ENCODE measurements at places on chromosomes 5 and 9. TPM values are rescaled to one million over a fixed set of nuclear protein-coding genes. Genes with fewer than 3 reads are reported as not detected.

The PCDHGA11 gene
- 3.7 TPM for total RNA-seq

The FSTL4 gene
- total RNA-seq = 0.24 TPM

The ITGA2 gene
- total RNA-seq = 0.71 TPM

The MAN1B1 gene
- total RNA-seq = 13.5 TPM

The SERF1B gene
- total RNA-seq = 28.2 TPM

The PRR7 gene
- 0.88 TPM for total RNA-seq

The CER1 gene
- total RNA-seq = not detected

The AGXT2 gene
- total RNA-seq = not detected

The REEP2 gene
- total RNA-seq = 1.3 TPM

The EDIL3 gene
- 0.34 TPM for total RNA-seq

The NEURL1B gene
- 20.4 TPM for total RNA-seq

DNA sequence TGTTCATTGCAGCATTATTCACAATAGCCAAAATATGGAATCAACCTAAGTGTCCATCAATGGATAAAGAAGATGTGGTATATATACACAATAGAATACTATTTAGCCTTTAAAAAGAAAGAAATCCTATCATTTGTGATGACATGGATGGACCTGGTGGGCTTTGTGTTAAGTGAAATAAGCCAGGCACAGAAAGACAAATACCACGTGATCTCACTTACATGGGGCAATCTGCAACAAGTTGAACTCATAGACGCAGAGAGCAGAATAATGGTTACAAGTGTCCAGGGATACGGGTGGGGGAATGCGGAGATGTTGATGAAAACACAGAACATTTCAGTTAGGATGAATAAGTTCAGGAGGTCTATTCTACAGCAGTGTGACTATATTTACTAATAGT, 66.4 kb upstream of the ALDH1B1 start:
- DNase-seq = no peak

DNA sequence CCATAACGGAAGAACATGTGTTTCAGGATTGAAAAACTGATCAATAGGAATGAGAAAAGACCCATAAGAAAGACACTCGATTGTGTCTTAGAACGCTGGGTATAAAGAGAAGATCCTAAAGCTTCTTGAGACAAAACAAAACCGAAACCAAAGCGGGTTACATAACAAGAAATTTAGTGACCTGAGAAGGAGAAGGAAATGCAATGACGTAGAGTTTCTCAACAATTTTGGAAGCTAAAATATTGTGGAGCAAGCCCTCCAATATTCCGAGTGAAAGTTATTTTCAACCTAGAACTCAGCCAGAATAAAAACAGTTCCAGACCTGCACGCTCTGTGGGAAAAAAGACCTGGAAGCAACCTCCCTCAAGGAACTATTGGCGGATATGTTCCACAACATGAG, 81.9 kb upstream of the FREM1 start:
- DNase-seq = no peak

- peak; percentile 50 for DNase-seq
Measured at GRCh38 chr9:77433675-77434445, 214.3 kb downstream of the GNA14 start.

DNA sequence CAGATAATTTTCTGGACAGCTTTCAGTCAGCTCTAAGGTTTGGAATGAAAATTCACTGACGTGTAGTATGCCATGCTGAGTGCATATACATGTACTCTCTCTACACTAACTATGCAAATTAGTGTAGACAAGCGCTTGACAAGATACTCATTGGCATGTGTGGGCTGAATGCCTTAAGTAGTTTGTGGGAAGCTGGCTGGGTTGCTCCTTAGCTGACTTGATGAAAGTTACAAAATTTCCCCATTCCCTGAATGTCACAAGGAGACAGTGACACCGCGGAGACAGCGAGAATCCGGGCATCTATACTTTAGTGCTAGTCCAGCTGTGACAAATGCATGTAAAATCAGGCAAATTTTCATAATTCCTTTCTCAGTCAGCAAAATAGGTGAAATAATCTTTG, 51.6 kb upstream of the C5orf46 start:
- no peak for DNase-seq

DNA sequence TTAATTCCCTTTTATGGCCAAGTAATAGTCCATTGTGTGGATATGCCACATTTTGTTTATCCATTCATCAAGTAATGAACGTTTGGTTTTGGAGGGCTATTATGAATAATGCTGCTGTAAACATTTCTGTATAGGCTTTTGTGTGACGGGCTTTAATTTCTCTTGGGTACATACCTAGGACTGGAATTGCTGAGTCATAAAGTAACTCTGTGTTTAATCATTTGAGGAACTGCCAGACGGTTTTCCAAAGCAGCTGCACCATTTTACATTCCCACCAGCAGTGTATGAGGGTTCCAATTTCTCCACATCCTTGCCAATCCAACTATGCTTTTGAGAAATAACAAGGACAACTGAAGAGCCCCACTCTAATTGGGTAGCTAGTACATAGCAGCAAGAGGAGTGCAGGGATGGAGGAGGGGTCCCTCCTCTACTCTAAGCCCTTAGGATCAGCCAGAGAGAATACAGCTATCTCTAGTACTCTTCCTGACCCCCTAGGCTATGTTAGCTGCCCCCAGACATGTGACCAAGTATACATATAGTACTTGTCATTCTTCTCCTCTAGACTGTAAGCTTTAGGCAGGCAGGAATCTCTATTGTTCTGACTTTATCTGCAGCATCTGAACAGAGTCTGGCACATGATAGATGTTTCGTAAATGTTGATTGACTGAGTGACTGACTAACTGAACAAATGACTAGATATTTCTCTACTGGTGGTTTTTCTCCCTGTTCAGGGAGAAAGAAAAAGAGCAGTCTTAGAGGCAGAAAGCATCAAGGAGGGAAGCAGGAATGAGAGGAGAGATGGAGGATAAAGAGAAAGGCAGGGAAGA, 22.1 kb upstream of the MATR3 start:
- no peak for DNase-seq

DNA sequence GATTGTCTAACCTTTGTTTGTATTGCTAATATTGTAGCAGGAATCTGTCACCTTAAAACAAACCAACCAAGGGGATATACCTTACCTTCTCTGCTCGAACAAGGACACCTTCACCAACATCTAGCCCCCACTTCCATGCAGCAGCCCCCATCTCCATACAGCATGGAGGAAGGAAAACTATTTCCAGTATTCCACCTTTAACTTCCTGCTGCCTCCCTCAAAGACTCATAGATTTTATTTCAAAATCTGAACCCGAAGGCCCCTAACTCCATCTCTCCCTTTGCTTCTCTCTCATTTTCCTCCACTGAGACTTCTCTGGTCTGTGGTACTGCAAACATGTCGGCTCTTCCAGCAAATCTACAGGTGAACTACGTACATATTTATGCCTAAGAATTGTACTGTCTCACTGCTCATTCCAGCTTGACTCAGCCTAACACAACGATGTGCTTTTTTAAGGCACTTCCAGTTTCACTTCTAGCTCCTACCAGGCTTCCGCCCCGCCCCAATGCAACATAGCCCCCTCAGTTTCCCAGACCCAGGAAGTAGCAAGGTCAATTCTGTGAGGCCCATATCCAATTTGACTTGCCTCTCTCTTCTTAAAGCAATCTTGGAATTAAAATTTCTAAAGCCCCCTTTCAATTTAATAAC, 70.7 kb upstream of the RNF38 start:
- DNase-seq = peak; percentile 57

GRCh38 chr5:121325930-121326329, 525.8 kb upstream of the FTMT start:
- DNase-seq = no peak

- DNase-seq = no peak
Measured at GRCh38 chr5:178359738-178360137, 127.1 kb upstream of the PHYKPL start.

- peak; percentile 93 for DNase-seq
Measured at GRCh38 chr9:34430843-34431437, 27.4 kb downstream of the FAM219A start.

DNA sequence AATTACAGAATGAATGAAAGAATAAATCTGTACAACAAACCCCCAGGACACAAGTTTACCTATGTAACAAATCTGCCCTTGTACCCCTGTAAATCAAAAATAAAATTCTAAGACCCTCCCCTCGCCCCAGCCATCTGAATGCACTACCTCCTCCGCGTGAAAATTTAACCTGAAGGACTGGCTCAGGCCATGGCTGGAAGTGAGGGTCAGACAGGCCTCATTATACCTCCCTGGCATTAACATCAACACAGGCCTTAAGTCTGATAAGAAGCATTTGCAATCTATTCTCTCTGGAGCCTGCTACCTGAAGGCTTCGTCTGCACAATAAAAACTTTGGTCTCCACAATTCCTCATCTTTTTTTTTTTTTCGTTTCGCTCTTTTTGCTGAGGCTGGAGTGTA, 48.7 kb upstream of the TTC39B start:
- DNase-seq = no peak

DNA sequence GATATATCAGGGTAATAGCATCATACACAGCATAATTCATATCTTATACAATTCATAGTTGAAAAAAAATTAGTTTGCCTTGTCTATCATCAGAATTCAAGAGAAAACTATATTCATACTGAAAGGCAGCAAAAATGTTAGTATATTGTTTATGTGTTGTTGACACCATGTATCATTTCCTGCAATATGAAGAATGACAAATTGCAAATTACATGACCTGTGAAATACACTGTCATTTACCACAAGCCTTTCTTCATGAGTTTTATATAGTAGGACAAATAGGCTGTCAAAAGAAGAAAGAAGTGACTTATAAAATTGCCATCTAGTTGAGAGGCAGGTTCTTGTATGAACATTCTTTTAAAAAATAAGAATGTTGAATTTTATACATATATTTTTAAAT, 1136.3 kb upstream of the CDH9 start:
- no peak for DNase-seq

DNA sequence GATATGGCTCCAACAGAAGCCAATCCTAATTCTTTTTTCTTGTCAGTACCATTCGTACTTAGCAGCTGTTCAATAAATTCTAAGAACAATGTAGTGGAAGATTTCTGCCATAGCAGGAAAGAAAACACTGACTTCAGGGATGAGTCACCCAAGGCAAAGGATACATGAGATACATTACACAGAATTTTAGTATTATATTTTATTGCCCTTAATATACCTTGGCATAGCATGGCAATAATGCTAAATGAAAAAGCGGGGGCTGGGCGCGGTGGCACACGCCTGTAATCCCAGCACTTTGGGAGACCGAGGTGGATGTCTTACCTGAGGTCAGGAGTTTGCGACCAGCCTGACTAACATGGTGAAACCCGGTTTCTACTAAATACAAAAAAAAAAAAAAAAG, 619.1 kb upstream of the DAB2 start:
- no peak for DNase-seq

DNA sequence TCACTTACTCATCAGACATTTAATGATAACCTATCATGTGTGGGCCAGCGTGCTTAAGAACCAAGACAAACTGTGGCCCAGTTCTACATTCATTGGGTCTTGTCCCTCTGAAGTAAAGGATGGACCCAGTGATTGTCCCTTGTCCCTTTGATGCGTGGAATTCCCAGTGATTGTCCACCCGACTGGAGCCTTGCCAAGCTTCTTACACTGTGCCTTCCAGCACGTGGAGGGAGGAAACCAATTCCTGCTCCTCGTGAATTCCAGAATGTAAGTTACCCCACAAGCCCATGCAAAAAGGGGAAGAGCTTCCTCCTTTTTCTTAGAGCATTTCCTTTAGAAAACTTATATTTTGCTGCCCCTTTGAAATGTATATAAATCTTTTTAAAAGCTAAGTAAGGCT, 7.9 kb downstream of the CKMT2 start:
- DNase-seq = no peak

- peak; percentile 53 for DNase-seq
Measured at GRCh38 chr5:138937392-138938387, 62.6 kb upstream of the LRRTM2 start.

DNA sequence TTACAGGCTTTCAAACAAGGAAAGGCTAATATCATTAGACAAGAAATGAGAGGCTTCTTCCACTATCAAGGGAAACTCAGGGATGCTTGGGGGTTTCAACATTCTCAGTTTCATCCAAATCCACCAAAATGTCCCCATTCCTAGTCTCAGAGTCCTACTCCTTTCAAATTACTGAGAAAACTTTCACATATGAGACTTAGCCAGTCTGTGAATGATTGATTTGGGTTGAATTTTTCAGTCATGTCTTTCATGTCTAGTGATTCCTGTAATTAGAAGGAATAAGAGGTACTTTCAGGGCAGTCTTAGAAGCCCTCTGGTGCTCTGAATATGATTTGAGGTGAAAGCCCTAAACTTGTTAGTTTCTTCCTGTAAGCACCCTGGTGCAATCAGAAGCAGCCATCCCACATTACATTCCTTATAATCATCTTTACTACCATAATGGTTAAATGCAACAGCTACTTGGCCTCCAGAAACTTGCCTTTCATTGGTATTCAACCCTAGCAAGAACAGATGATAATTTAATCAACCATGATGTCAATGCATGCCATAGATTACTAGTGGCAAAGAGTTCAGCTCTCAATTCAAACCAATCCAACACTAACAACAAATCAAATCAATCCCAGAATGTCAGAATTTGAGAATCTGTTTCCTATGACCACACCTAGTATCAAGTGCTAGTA, 50.7 kb upstream of the RIC1 start:
- DNase-seq = no peak

DNA sequence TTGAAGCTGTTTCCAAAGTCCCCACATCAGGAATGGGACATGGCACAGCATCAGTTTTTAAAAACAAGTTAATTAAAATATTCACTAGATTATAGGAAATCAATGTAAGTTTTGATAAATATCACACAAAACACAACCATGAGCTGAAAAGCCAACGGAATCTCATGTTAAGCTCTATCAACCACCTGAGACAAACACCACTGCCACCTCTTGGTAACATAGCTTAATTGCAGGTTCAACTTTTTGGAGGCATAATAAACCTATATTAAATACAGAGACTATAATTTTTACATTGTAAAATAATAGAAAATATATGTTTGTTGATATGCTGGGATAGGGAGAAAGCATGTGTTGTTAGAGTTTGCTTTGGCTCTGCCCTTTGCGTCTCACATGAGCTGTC, 126.1 kb downstream of the SV2C start:
- no peak for DNase-seq

- DNase-seq = peak; percentile 85
Measured at GRCh38 chr9:34899535-34900158, 58.4 kb upstream of the PHF24 start.

GRCh38 chr9:76357555-76357954, 36.7 kb downstream of the RFK start:
- DNase-seq = no peak

DNA sequence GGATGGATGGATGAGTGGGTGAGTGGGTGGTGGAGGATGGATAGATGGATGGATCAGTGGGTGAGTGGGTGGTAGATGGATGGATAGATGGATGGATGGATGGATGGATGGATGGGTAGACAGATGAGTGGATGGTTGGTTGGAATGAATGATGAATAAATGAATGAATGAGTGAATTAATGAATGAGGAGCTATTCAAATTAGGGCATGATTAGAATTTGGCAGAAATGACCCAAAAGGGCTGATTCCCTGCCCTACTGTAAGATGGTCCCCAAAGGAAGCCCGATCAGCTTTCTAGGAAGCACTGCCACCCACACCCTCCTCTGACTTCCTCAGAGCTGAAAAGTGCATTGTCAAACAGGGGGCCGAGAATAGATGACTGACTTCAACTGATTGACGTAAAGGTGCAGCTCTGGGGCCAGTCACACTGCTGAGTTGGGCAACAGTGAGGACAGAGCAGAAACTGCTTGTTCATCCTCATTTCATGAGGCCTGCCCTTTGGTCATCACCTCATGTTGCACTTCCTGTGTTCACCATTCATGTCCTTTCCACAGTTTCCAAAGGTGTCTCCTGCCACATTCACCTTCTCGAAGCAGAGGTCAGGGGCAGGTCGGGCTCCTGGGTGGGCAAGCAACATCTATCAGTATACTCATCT, 34.3 kb downstream of the NIPAL4 start:
- DNase-seq = no peak

GRCh38 chr5:93247105-93247504, 333.9 kb downstream of the NR2F1-AS1 start:
- no peak for DNase-seq
